NCI-H1048 (cell line): ENCODE measurements at places on chromosomes 11 and 22.

- no peak for DNase-seq
These were observed 428.3 kb upstream of the RAG2 start for GRCh38 chr11:37026326-37026725.

DNA sequence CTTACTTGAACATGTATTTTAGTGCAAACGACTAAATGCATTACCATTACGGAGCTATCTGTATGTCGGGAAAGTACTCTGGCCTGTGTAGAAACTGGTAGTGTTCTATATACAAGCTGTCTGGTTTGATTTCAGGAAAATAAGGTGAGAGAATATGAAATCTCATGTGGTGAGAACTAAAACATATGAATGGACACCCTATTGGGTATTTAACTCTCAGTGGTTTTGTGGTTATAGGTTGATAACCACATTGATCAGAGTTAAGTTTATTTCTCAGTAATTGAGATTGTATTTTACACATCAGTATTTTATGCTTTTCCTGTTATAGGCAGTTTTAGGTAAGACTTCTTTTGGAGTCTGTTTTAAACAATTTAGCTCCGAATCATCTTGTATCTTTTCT, 10.4 kb downstream of the ANO5 start:
- no peak for DNase-seq

DNA sequence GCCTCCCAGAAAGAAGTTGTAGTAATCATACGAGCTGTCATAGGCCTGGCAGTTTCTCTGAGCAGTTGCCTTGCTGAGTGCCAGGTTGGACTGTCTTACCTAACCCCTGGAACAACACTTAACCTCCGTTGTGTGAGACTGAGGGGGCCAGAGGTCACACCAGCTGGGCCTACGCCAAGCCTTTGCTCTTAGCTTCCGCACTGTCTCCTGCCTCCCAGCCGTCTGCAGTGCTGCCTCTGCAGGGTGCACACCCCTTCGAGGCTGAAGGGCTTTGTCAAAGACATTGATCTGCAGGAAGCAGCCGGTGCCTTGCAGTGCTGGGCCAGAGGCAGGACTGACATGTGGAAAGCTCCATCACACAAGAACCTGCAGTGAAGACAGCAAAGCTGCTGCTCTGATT, 16.7 kb downstream of the TAB1 start:
- DNase-seq, result no peak

DNA sequence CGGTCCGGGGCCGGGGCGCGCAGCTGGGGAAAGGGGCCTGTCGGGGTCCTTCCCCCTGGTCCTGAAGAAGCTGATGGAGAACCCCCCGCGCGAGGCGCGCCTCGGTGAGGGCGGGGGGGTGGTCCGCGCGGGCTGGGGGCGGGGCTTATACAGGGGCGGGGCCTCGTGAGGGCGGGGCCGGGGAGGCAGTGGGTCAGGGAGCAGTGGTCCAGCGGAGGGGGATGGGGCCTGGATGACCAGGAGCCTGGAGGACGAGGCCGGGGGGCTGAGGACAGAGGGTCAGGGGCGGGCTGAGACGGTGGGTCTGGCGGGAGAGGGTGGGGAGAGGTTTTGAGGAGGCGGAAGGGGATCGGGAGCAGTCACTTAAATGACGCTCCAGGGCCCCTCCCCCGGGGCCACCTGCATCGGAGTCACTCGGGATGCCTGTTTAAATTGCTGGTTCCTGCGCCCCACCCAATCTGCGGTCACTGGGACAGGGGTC, 396 bp downstream of the TEF start:
- no peak for DNase-seq
